Spinal cord (tissue), 10 donors: ENCODE measurements at places on chromosomes 4 and X. TPM values are rescaled to one million over a fixed set of nuclear protein-coding genes. Genes with fewer than 3 reads are reported as not detected.

- DNase-seq: no peak
- H3K36me3 ChIP-seq: no peaks in the 10 kb centered on the region
- no peaks in the 10 kb centered on the region for H3K4me1 ChIP-seq
- no peak overlapping the region for H3K27ac ChIP-seq
- H3K27me3 ChIP-seq: no peaks in the 10 kb centered on the region
Measured at GRCh38 chr4:69591364-69591763, 48.1 kb downstream of the UGT2A2 start.

- H3K4me3 ChIP-seq: no peak overlapping the region
- no peak overlapping the region for H3K27ac ChIP-seq
- no peak for DNase-seq
- peaks cover 7% of the 10 kb centered on the region for H3K4me1 ChIP-seq
- H3K36me3 ChIP-seq: no peaks in the 10 kb centered on the region
Measured at GRCh38 chr4:108109997-108110416, 58.7 kb downstream of the LEF1 start.

Gene BMP3
- 23.5 TPM for total RNA-seq

Gene NSUN7
- 8.2 TPM for total RNA-seq
